Smooth muscle cell of trachea (primary cell): ENCODE measurements at places on chromosomes 3 and 15. TPM values are rescaled to one million over a fixed set of nuclear protein-coding genes. Genes with fewer than 3 reads are reported as not detected.

The CDCP1 gene
- 9.1 and 14.1 TPM in 2 replicates for total RNA-seq

The ZBED2 gene
- not detected in 2 replicates for total RNA-seq

The CCR5 gene
- total RNA-seq, result under 0.01 TPM in 2 replicates

The GJD2 gene
- total RNA-seq, result not detected in 2 replicates

The STAG1 gene
- total RNA-seq, result 38.5 and 54.7 TPM in 2 replicates

The DISP2 gene
- total RNA-seq, result under 0.01 and 2.2 TPM in 2 replicates

The SCAP gene
- total RNA-seq, result 63.3 and 106 TPM in 2 replicates

The MME gene
- 422 and 590 TPM in 2 replicates for total RNA-seq

The B3GNT5 gene
- total RNA-seq, result 5.8 and 6.5 TPM in 2 replicates

The APBA2 gene
- 2.5 and 12.2 TPM in 2 replicates for total RNA-seq

The VWA5B2 gene
- not detected in 2 replicates for total RNA-seq

The LYZL4 gene
- not detected in 2 replicates for total RNA-seq

The SNTN gene
- not detected in 2 replicates for total RNA-seq

The TGM4 gene
- not detected in 2 replicates for total RNA-seq

The ELL3 gene
- total RNA-seq, result 3.3 and 7.4 TPM in 2 replicates

The ACKR2 gene
- 0.15 and 0.17 TPM in 2 replicates for total RNA-seq

The CEP63 gene
- 15.4 and 19.2 TPM in 2 replicates for total RNA-seq

The RTP3 gene
- total RNA-seq, result not detected in 2 replicates

The LIPH gene
- not detected in 2 replicates for total RNA-seq

The GOLGA8R gene
- total RNA-seq, result 3.6 and 3.9 TPM in 2 replicates

The IL17RB gene
- total RNA-seq, result under 0.01 and 0.17 TPM in 2 replicates

The TTBK2 gene
- 8.9 and 11.8 TPM in 2 replicates for total RNA-seq

The CD96 gene
- not detected in 2 replicates for total RNA-seq

The HTR3E gene
- not detected in 2 replicates for total RNA-seq

The RFT1 gene
- 10.6 and 14.4 TPM in 2 replicates for total RNA-seq

The SCG5 gene
- total RNA-seq, result 15.3 and 21.5 TPM in 2 replicates

The ERICH6 gene
- 0.15 and 0.17 TPM in 2 replicates for total RNA-seq

The OGG1 gene
- total RNA-seq, result 20.9 and 27.3 TPM in 2 replicates

The PRTG gene
- 1.6 and 1.7 TPM in 2 replicates for total RNA-seq

The ACY1 gene
- total RNA-seq, result 45.2 and 52.5 TPM in 2 replicates

The VIPR1 gene
- 0.29 TPM in 1 of 2 replicates, not detected in the other for total RNA-seq

The C3orf38 gene
- 23.3 and 24.9 TPM in 2 replicates for total RNA-seq

The PLAAT1 gene
- total RNA-seq, result not detected in 2 replicates

The ALS2CL gene
- total RNA-seq, result 0.87 and 2.5 TPM in 2 replicates

The MEX3B gene
- 3.2 and 6.6 TPM in 2 replicates for total RNA-seq

The CLRN1 gene
- not detected in 2 replicates for total RNA-seq

The AGTR1 gene
- 2.3 and 3.3 TPM in 2 replicates for total RNA-seq
